ENCODE measurements at places on chromosomes 6 and 20.

DNA sequence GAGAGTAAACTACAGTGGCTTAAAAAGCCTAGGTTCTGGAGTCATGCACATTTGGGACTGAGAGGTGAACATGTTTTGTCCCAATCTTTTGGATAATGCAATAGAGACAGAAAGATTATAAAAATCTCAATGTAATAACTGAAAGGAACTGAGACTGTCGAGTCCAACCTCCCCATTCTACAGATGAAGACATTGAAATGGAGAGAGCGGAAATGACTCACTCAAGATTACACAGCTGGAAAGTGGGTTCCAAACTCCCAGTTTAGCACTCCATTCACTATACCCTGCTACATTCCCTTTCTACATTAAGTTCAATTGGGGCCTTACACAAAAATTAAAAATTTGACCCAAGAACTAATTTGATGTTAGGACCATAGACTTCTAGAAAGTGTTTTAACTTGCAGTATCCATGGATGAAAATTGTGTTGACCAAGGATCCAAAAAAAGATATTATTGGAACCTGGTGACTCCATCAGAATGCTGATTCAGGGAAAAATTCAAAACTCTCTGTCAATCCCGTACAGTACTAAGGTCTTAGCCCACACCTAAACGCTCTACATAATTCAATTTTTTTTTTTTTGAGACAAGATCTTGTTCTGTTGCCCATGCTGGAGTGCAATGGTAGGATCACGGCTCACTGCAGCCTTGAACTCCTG, 1.5 kb upstream of the ILRUN start:
- DNase-seq: no peak

GRCh38 chr6:29926413-29927274, 15.7 kb upstream of the HLA-A start:
- DNase-seq: peak; percentile 80

DNA sequence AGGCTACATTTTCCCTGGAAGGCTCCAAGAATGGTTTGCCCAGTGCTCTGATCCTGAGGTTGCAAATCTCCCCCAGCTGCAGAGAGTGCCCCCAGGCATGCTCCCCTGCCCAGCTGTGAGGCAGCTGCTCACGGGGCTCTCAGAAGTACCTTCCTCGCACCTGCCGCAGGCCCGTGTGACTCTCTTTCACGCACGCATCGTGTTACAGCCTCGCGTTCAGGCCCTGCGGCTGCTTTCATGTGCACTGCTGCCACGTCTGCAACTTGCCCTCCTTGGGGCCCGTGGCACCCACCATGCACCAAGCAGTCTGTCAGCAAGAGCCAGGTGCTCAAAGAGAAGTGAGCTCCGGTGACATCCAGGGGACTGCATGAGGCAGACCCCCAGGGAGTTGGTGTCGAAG, 28.6 kb upstream of the SPO11 start:
- no peak for DNase-seq

- no peak for DNase-seq
Measured at GRCh38 chr6:133631421-133631820, 257.5 kb upstream of the TCF21 start.

DNA sequence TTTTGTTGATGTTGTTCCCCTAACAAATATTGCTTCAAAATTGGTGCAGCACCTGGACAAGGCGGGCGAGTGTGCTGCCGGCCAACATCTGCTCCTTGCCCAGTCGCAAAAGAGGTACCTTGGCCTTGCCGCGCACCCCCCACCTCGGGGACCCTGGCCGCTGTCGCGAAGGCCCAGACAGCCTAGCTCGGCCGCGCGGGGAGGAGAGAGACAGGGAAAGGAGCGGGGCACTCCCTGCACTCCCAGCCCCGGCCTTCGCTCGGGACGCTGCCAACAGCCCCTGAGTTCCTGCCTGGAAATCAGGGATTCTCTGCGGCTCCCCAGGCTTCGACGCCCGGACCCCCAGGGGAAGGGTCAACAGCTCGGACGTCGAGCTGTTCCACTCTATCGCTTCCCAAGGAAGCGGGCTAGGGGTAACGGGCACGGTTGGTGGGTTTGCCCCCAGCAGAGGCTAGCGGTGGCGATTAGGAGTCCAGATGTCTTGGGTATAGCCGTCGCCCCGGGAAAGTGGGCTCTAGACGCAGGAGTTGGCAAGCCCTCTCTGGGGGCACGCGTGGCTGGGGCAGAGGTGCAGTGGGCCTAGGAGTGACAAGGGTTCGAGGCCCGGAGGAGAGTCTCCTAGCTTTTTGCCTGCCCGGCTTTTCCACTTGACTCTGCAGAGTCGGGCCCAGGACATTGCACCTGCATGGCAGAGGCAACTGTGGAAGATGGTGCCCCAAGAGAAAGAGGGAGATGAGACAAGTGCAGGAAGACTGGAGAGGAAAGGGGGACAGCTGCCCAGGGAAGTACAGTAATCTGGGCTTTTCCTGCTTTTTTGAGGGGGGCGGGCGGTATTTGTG, 8.2 kb downstream of the POU3F2 start:
- DNase-seq: no peak

DNA sequence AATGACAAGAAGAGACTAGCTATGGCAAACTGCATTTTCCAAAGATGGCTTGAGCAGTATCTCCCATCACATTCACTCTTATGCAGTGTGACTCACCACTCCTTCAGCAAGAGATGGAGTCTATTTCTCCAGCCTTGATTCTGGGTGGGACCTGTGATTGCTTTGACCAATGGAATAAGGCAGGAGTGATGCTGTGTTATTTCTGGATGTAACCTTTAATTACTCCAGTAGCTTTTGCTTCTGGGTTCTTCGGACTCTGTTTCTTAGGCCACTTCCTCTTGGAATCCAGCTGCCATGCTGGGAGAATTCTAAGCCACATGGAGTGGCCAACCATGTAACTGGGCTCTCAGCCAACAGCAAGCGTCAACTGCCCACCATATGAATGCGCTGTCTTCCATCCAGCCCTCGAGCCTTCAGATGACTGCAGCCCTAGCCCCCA, 50.7 kb downstream of the TGM2 start:
- DNase-seq: no peak

GRCh38 chr20:4069751-4070150, 54.4 kb upstream of the RNF24 start:
- no peak for DNase-seq

DNA sequence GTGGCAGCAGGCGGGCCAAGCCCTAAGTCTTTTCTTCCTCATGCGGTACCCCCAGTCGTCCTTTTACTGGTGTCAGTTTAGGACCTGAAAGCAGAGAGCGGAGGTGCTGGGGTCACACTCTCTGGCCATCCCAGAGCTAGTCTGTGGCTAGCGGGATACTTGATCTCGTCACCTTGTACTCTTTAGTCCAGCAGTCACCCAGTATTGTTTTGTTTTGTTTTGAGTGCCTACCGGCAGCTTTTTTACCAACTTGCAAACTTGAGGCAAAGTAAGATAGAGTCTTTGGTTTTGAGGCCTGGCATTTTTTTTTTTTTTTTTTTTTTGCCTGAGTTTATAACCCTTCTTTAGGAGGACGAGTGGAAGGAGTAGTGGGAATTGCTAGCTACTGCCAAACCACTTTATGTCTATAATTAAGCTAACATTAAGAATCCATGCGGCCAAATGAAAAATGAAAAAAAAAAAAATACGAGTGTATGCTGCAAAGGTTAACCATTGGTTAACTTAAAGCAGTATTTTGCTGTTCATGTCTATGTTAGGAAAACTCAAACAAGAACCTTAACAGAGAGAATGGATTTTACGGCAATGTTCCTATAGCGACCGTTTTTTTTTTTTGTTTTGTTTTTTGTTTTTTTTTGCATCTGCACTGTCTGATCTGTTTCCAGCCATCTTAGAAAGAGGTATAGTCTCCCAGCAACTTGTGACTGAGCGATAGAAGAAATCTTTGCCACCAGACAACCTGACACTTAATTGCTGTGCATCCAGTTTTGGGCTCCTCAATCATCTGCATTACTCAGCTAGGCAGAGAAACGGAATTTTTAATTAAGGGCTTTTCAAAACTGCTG, 56.9 kb downstream of the FAM217A start:
- DNase-seq: no peak

DNA sequence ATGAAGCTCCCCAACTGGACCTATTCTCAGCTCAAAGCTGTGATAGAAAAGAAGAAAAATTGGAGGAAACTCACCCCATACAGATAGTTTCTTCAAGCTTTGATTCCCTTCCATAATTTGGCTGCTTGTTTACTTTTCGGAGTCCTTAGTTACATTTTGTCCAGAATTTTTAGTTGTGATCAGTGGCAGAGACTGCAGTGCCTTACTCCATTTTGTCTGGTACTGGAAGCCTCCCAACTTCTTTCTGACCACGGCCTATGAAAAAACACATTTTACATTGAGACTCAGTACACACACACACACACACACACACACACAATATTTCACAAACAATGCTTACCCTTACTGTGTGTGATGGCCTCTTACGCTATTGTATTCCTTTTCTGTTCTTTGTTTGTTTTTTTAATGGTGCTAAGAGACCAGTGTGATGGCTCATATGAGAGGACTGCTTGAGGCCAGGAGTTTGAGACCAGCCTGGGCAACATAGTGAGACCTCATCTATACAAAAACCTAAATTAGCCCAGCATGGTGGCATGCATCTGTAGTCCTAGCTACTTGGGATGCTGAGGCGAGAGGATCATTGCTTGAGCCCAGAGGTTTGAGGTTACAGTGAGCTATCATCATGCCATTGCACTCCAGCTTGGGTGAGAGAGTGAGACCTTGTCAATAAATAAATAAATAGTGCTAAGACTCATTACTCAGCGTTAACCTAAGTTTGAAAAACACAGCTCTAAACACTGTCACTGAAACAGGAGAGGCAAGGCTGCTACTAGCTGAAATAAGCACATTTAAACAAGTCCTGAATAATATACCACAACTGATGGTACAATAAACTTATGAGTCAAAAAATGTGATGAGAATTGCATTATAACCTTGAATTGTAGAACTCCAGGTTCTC, 13.8 kb upstream of the RNF8 start:
- no peak for DNase-seq

DNA sequence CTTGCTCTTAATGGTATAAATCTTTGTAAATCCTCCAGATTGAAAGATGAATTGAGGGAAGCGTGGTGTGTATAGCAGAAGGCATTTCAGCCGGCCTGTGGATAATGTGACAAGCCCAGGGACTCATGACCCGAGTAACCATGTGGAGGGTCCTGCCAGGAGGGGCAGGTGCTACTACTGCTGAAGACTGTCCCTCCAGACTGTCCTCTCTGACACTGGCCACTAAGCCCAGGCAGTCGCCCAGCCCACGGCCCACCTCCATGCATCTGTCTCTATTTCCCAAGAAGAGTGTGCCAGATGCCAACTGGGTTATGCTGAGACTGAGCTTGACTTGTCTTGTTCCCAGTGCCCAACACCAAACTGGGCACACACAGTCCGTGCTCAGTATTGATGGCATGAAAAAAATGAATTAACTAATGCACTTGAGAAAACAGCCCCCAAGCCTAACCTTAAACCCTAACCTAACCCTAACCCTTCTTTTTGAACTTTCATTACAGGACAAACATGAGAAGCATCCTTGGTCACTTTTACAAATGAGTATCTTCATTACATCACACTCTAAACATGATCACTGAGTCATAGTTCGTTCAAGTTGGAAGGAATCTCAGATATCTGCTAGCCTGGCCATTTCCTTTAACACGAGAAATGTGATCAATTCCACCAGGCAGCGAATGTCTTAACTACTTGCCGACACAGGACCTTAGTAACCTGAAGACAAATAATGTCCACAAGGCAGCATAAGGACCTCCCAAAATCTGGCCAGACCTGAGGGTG, 182.2 kb upstream of the RREB1 start:
- no peak for DNase-seq

GRCh38 chr6:170444056-170444591, 109.0 kb downstream of the PSMB1 start:
- DNase-seq: no peak

GRCh38 chr6:90485635-90486277, 101.1 kb downstream of the MAP3K7 start:
- no peak for DNase-seq

- DNase-seq: no peak
Measured at GRCh38 chr6:131745476-131745875, 34.7 kb upstream of the CTAGE9 start.

DNA sequence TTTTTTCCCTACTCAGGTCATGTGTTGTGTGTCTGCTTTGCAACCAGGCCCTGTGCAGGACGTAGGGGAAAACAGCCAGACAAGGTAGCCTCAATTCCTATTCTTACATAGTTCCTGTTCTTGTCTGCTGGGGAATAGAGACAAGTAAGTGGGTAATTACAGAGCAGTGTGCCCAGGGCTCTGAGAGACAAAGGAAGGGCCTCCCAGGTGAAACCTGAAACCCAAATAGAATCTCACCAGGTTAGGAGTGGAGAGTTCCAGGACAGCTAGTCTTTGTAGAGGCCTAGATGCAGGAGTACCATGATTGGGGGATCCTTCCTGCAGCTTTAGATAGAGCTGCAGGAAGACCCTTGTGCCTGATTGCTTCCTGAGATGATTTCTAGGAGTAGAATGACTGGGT, 48.4 kb downstream of the DHX35 start:
- no peak for DNase-seq

Measured in stimulated activated CD4-positive, alpha-beta T cell treated with anti-CD3 and anti-CD28 coated beads, Interleukin-12 subunit alpha, Interleukin-12 subunit beta, amount 100 ng/mL, for 48 hours (primary cell).